ENCODE measurements at places on chromosomes 12 and 14.

DNA sequence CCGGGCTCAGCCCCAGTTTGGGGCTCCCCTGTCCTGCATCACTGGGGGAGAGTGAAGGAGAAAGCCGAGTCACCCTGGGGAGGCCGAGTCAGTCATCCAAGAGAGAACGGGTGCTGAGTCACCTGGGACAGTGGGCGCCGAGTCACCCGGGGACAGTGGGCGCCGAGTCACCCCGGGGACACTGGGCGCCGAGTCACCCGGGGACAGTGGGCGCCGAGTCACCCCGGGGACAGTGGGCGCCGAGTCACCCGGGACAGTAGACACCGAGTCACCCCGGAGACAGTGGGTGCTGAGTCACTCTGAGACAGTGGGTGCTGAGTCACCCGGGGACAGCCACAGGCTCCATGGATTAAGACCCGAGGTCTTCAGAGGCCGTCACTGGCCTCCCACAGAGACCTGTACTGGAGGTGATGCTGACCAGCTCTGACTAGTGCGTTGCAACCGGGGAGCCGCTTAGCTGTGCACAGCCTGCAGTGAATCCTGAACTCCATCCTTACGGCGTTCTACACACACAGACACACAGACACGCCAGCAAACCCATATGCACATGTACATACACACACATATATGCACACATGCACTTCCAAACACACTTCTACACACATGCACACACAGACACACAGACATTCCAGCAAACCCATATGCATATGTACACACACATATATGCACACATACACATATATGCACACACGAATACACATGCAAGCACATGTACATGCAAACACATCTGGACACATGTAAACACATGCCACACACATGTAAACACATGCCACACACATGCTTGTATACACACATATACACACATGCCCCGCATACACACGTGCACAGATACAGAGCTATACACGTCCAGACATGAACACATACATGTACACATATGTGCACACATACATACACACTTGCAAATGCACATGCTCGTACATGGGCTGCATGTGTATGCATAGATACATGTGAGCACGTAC lies 64.9 kb upstream of the GALNT9 start:
- DNase-seq: no peak

DNA sequence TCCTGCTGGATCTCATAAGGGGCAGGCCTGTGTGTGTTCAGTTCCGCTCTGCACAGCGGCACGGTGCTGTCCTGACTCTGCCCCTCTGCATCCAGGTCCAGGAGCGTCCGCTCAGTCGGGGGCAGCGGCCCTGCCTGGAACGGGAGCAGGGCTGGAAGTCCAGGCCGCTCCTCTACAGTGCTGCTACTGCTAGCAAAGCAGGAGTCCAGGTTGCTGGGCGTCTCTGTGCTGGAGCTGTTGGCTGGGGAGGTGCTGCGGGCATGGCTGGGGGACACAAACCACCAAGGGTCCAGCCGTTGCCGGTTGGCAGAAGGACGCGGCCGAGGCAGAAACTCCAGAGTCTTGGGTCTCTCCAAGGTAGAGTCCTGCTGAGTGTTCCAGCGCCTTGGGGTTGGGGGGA lies 78.9 kb downstream of the MAP3K9 start:
- no peak for DNase-seq

GRCh38 chr12:123951467-123951866 lies 21.2 kb downstream of the CCDC92 start:
- no peak for DNase-seq

- DNase-seq: no peak
Observed at GRCh38 chr12:47855502-47855901, 35.8 kb upstream of the HDAC7 start.

DNA sequence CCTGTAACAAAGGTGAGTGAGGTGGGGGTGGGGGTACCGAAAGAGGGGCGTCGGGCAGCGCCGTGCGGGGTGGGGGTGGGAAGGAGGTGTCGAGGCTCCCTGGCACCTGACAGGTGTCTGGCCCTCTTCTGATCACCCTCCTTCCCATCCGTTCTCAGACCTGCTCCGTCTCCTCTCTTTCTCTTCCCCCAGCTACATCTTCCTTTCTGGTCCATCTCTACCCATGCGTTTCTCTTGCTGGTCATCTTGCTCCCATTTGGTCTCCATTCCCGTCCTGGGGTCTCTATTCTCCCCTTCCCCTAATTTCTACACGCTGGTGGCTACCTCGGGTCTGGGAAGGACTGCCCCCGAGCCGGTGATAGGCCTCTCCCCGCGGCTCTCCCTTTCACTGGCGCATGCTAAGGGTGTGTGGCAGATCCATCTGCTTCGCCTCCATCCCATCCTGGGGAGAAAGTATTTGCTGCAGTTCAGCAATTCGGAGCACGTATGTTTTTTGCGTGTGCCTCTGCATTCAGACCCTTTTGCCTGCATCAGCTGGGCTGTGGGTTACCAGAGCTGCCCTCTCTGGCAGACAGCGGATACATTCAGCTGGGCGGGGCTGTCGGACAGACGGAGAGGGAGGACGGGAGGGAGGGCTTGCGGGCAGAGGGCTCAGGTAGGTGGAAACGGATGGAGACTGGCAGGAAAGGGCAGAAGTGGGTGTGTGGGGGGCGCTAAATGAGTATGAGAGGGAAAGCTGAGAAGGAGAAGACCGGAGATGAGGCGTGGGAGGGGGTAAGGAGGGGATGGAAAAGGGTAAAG lies 730 bp downstream of the CLSTN3 start:
- DNase-seq: peak; percentile 62

DNA sequence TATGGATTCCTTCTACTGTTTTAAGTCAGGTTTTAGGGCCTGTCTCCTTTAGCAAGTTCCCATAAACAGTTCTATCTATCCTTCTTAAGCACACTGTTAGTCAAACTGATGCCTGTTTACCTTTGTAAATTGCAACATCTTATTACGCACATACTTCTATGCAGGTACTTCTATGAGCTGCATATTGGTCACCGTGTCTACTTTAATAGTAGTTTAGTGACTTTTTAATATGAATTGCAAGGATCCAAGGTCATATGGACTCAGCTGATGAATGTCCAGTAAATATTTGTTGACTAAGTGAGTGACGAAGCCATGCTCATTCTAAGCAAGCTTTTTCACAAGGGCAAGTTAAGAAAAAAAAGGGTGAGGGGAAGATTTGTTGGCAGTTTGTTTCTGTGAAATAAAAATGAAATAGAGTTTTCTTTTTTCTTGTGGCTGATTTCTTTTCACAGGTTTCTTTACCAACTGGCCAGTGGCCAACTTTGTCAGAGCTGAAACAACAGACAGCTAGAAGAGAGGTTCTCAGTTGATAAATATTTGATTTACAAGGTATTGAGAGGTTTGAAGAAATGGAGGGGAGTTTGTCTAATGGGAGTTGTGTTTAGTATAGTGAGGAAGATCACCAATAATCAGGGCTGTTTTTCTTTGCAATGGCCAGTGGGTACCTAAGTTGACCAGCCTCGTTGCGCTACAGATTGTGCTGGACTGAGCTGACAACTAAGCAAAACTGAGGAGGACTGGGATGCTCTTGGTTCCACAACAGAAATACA lies 141.1 kb downstream of the SLC15A5 start:
- no peak for DNase-seq

GRCh38 chr14:44370727-44371126 lies 136.4 kb downstream of the FSCB start:
- no peak for DNase-seq

DNA sequence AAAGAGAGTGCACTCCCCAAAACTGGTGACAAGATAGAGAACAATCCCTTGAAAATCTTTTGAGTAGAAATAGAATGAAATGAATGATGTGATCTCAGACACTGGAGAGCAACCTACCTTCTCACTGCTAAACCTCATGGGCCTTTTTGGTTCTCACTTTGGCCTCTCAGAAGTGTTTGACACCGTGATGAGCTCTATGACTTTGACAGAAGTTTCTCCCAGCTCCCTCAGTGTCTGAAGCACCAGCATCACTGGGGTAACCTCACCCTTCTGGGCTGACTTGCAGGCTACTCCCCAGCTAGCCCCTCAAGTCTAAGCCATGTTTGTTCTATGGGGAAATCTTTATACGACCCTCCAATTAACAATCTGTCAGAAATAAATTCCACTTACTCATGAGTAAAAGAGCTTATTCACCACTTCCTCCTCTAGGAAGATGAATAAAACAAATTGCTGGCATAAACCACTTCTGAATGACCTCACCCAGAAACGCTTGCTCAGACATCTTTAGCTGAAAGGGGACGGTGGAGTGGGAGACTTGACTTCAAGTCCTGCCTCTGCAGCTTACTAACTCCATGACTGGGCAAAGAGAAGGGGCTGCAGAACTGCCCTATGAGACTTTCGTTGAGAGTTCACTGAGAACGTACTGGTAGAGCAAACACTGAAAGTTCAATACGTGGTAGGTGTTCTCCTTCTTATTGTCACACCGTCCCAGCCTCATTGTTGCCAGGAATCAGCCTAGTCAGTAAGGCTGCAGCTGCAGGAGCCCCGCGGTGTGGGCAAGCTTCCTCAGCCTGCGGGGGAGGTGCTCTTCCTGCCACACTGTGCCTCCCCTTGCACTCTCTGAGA lies 46.5 kb downstream of the ST8SIA1 start:
- DNase-seq: peak; percentile 15

- DNase-seq: no peak
Observed at GRCh38 chr12:51714666-51715065, 123.6 kb downstream of the SCN8A start.

GRCh38 chr12:131775392-131776236 lies 52.6 kb upstream of the MMP17 start:
- DNase-seq: no peak

- no peak for DNase-seq
Observed at GRCh38 chr14:53330441-53330840, 177.3 kb upstream of the DDHD1 start.

DNA sequence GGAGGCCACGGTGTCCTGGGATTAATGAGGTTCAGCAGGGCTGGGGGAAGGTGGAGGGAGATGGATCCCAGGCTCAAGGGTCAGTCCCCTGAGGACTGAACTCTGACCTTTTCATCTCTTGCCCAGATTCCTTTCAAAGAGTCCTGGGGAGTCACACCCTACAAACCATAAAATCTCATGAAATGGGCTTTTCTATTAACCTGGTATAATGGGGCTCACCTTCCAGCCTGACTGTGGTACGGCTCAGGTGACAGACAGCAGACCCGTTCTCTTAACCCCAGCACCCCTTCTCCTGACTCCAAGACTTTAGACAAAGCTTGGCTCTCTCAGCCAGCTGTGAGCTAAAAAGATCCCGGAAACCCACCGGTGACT lies 268.2 kb downstream of the ADGRD1 start:
- no peak for DNase-seq

DNA sequence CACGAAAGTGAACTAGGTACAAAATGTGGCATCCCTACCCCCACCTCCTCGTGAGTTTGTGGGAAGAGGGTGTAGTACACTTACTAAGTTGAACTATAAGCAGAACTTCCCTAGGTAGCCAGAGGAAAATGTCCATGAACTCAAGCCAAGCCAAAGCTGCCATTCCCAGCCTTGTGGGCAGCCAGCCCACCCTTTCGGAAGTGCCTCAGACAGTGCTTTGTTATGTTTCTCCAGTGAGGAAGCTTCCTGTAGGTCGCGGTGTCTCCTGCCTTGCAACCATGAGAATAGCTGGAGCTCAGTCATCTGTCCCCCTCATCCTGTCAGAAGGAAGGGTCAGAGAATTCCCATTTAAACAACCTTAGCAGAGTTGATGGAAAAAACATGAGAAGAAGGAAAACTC lies 266.9 kb downstream of the DUSP6 start:
- DNase-seq: no peak

- DNase-seq: no peak
Observed at GRCh38 chr14:53035336-53036210, 84.7 kb upstream of the FERMT2 start.

DNA sequence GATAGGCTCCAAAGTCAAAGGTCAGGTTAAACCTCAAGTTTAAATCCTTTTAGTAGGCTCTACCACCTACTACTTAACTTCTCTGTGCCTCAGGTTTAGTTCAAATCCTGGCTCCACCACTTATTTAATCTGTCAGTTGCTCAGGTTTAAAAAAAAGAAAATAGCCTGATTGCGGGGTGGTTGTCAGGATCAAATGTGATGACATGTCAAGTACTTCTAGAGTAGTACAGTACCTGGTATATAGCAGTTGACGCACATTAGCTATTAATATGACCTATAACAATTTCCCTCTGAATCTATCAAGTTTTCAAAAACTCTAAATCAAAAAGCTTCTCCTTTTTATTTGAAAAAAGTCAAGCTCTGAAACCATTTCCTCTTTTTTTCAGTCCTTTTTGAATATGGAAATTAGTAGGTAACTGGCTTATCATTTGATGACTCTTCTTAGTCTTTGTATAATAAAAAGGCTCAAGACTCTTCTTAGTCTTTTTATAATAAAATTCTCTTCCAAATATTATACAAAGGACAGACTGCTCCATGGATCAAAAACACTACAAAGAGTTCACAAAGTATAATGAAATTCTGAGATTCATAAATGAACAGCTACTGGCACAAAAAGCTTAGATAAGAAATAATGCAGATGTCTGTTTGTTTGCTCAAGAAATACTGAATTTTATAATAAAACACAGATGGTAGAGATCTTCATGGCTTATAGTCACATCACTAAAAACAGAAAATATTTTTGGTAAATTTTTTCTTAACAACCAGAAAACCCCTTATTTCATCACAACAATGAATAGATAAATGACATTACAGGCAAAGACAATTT lies 5.0 kb downstream of the OSBPL8 start:
- no peak for DNase-seq

GRCh38 chr12:1593174-1594005 lies 991 bp downstream of the FBXL14 start:
- peak; percentile 59 for DNase-seq

GRCh38 chr12:110248096-110248447 lies 33.0 kb upstream of the ATP2A2 start:
- DNase-seq: no peak

DNA sequence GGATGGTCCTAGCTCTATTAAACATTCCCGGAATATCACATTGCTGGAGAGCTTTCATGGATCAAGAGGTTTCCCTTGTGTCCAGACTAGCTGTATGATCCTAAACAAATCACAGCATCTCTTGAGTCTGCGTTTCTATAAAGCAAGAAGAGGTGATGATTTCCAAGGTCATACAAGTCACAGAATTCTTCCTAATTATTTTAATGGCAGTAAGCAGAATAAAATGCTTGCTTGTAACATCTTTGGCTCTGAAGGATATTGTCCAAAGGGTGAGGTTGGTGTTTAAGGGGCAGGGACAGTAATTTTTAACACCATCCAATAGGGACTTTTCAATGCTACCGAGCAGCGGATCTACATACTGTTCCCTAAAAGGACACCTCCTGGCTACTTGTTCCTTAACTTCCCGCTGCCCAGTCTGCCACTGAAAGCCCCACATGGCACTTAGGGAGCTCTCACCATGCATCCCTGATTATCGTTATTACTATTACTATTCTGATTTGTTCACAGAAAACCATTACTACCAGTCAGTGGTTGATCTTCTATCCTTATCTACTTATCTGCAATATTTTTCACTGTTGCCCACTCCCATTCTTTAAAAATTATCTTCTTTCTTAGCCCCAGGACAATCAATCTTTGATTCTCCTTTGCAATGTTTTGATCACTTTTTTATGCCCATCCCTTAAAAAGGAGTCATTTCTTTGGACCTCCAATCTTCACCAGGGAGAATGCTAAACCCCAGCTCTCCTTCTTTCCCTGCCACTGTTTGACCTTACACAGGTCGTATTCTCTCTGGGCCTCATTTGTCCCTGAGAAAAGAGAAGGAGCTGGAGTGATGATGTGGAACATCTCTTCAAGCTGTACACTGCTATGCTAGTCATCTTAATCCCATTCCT lies 4.0 kb upstream of the PCED1B start:
- DNase-seq: no peak

GRCh38 chr12:23113781-23114180 lies 488.8 kb downstream of the ETNK1 start:
- DNase-seq: no peak

- DNase-seq: no peak
Observed at GRCh38 chr12:7145671-7146070, 15.5 kb downstream of the CLSTN3 start.

Measured in CD4-positive, alpha-beta T cell treated with Interleukin-21 for 1 hour (primary cell).